ENCODE measurements at places on chromosomes 2 and 18.

- DNase-seq = no peak
Measured at GRCh38 chr2:38056216-38056615, 19.7 kb downstream of the CYP1B1 start.

DNA sequence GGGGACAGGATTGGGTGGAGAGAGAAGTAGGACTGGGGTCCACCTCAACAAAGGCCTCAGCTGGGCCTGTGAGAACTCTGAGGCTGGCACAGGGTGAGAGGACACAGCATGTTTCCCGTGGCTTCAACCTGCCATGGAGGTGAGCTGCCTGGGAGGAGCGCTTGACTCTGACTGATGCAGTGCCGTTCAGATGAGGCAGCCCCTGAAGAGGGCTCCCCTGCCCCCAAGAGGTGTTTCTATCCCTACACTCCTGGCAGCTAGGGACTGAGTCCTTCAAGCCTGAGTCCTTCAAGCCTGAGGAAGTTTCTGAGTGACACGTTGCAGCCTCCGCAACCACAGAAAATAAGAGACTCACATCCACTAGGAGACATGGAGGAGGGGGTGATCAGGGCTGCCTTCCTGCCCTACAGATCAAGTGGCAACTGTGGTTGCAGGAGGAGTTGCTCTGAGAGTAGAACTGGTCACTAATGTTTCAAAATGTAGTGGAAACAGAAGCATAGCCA lies 49.6 kb upstream of the TMEM177 start:
- no peak for DNase-seq

GRCh38 chr2:127139766-127140165 lies 32.8 kb upstream of the BIN1 start:
- DNase-seq = no peak

GRCh38 chr2:23844905-23845304 lies 82.0 kb downstream of the ATAD2B start:
- DNase-seq = no peak

- no peak for DNase-seq
Measured at GRCh38 chr2:109079590-109079989, 49.4 kb upstream of the SH3RF3 start.

DNA sequence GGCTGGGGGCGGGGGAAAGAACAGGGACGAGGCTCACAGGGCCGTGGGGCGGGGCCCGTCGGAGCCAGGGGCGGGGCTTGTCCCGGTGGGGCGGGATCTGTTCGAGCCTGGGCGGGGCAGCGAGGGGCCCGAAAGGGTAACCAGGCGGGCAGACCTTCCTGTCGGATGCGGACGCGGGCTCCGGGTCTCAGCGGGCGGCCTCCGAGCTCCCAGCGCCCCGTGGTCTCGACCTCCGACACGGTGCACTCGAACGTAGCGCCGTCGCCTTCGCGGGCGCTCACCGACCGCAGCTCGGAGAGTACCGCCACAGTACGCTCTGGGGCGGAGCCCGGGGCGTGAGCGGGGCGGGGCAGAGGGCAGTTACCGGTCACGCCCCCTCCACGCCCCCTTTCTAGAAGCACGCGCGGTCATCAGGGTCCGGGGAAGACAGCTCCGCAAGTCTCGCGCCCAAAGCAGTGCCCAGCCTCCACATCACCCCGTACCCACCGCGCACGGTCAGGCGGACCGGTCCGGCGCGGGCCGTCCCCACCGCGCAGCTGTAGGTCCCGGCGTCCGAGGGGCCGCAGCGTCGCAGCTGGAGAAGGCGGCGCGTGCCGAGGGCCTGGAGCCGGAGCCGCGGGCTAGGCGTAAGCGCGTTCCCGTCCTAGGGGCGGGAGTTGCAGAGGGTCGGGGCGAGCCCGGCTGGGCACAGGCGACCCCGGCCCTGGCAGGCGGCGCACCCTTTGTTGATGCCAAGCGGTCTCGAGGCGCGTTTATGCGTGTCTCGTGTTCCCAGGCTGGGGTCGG lies 8.7 kb downstream of the TMEM198 start:
- DNase-seq = peak; percentile 63

DNA sequence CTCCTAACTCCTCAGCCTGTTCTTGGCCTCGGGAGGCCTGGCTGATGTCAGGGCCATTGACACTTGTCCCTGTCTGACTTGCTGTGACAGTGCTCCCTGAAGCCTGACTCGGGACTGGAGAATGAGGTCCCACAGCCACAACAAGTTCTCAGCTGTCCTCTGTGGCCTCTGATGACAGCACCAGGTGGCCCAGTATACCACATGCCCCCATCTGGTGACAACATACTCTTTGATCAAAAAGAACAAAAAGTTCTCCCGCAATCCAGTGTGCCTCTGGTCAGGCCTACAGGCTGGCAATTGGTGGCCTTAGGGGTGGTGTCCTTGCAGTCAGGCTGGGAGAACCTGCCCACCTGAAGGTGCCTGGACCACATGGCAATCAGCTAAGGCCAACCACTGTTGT lies 102.6 kb downstream of the SEPTIN10 start:
- DNase-seq = no peak

DNA sequence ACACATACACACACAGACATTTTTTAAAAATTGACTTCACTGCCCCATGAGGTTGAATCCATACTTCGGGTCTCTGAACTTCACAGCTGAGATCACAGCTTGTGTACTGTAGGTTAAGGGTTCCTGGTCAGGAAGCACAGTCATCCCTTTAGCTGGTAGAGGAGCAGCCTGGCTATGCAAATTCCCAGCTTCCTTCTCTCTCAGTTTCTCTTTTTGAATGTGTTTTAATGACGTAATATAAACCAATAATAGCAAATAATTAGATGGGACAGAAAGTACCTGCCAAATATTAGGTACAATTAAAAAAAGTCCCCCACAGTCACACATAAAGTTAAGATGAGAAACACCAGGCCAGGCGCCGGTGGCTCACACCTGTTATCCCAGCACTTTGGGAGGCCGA lies 178.7 kb downstream of the ZNF385B start:
- no peak for DNase-seq

GRCh38 chr2:217959723-217960122 lies 43.1 kb downstream of the TNS1 start:
- DNase-seq = no peak

- no peak for DNase-seq
Measured at GRCh38 chr2:20404950-20405349, 41.9 kb upstream of the RHOB start.

- no peak for DNase-seq
Measured at GRCh38 chr2:54871457-54872107, 148.1 kb downstream of the EML6 start.

GRCh38 chr2:9946076-9946475 lies 5.4 kb upstream of the GRHL1 start:
- no peak for DNase-seq

DNA sequence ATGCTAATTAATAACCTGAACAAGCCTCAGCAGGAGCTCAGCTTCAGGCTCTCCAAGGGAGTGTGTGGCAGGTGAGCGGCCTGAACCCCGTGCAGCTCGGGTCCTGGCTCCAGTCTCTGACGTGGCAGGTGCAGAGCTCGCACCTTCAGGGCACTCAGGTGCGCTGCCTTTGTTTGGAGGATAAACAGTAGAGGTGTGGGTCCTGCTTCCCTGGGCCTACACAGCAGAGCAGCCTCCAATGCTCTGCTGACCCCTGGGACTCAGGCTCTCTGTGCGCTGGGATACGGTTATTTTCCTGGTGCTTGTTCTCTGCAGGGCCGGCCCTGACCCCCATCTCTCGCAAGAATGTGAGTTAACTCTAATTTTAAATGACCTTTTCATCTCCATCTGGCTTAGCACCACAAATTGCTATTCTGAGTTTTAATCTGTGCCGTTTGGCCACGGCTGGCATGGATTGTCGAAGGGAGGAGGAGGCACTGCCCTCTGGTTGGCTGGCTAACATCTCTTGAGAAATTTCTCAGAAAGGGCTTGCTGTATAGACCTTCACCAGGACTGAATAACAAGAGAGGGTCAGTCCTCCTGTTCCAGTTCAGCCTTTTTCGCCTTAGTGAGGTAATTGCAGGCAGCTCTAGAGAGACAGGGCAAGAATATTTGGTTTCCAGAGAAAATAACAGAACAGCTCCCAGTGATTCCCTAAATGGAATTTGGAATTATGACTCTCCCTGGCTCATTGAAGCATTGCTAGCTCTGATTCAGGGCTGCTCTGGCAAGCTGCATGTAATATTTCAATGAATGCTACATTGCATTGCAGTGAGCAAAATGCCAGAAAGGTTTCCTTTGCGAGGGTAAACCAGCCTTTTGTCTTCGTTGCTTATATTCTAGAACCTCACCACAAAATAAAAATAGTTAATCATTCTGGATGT lies 161.8 kb downstream of the DCDC2C start:
- peak; percentile 8 for DNase-seq

GRCh38 chr18:9550429-9550828 lies 63.9 kb downstream of the PPP4R1 start:
- DNase-seq = no peak

- DNase-seq = no peak
Measured at GRCh38 chr2:69779258-69780001, 37.5 kb downstream of the ANXA4 start.

DNA sequence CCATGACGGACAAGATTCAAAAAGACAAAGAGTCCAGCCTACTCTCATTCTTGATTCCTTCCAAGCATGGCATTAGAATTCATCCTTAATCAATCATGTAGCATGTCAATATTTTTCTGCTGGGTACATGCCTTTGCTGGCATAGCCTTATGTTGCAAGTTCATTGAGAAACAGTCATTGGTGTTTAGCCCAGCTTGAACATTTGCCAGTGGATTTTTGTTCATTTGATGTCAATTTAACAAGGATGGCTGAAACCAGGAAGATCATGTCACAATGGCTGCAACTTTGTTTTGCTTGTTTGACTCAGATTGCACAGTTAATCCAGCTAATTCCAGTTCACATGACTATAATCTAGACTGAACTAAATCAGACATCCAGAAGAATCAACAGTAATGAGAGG lies 1132.2 kb downstream of the LRP1B start:
- no peak for DNase-seq

GRCh38 chr2:223865124-223865523 lies 27.7 kb upstream of the AP1S3 start:
- no peak for DNase-seq

GRCh38 chr18:26909599-26910290 lies 44.2 kb upstream of the AQP4 start:
- DNase-seq = no peak

GRCh38 chr2:10920764-10921388 lies 9.1 kb downstream of the KCNF1 start:
- no peak for DNase-seq

DNA sequence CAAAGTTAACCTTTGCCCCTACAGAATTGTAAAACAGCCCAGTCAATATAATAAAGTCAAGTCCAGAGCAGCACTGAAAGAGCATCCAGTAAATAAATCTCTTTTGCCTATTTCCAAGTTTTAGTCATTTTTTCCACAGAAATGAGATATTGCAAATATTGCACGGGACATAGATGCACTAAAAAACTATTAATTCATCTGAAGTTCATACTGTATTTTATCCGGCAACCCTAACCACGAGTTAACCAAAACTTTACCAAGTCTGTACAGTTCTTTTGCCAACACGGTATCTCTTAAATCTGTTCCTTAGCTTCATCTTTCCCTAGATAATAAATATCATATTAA lies 484 bp upstream of the ASNSD1 start:
- DNase-seq = no peak

DNA sequence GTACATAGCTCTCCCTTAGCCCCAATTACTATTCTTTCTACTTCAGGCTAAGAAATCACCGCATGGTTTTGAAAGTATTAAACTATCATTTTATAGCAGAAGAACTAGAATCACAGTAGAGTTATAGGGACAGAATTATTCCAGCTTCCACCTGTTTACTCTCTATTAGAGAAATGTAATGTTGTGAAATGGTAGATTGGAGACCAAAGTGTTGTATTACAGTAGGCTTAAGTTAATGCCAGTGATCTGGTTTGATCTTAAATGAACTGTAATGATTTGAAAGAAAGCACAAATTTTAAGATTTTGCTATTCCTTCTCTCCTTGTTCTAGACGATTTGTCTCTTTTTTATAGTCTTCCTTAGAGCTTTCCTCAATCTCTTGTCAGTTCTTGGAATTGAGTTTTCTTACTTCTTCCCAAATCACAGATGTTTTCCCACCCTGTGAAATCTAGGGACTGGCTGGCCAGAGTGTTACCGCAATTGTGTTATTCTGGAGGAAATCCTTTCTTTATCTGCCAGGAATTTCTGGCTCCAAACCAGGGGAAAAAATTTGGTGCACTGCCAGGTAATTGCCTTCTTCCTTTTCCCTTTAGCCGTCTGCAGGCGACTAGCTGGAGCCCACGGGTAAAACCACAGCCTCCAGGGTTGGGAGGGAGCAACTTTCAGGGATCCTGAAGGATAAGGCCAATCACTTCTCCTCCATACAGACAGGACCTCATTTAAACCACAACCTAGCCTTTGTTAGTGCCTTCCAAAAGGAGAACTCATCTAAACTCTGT lies 51.7 kb downstream of the NOP58 start:
- DNase-seq = no peak

- DNase-seq = peak; percentile 57
Measured at GRCh38 chr2:187842978-187843847, 289.0 kb upstream of the TFPI start.

GRCh38 chr2:41872646-41873045 lies 175.2 kb upstream of the PKDCC start:
- DNase-seq = no peak

DNA sequence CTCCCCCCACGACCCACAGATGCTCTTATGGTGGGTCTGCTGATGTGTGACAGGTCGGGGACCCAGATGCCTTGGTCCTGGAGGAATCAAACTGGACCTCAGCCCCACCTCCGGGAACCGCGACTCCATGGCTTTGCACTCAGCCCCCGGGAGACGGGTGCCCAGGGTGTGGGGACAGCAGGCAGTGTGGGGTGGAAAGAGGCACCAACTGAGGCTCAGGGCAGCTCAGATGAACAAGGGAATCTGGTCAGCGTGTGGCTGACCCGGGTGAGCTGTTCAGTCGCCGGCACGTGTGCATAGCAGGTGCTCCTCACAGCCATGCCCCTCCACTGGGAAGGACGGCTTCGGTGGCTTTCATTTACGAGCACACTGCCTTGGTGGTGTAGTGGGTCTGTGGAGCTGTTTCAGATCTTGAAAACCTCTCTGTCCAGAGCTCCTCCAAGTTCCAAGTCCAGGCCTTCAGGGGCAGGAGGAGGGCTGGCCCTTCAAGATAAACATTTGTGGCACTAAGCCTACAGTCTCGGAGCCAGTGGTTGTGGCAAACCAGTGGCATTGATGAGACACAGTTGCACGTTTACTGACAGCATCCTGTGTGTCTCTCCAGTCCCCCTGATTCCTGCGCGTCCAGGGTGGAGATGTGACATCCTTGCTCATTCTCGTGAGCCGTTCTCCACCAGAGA lies 471.2 kb upstream of the HS6ST1 start:
- no peak for DNase-seq

GRCh38 chr2:188324067-188324466 lies 32.4 kb downstream of the GULP1 start:
- DNase-seq = no peak

DNA sequence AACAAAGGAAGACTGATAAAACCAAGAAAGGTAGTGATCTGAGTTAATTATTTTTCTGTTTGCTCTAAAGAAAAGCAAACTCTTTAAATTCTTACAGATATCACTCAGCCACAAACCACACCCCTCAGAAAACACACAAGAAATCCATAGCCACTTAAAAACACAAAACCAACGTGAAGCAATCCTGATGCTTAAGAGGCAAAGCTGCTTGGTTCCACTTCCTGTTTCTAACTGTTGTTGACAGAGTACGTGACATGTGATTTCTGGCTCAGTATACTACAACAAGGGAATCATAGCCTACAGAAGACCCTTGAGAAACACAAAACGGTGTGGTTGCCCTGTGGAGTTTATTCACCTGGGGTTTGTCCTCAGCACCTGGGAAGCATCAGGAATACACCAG lies 240.9 kb upstream of the APCDD1 start:
- no peak for DNase-seq

All from NCI-H526 treated with DMSO at 0.1 percent for 48 hours (cell line).